ENCODE measurements at places on chromosomes 13 and 19.

DNA sequence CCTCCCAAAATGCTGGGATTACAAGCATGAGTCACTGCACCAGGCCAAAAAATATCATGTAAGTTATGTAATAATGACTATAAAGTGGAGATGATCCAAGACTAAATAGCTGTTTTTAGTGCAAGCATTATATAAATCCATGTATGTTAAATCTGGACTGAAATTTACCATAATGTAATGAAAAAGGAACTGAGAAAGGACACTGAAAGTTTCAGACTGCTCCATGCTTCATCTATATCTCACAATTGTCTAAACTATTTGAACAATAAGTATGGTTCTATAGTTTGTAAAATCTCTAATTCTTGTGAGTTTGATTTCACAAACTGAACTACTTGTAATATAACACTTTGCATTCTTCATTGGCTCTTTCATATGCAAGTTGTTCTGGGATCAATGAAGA lies 2299.5 kb downstream of the PCDH9 start:
- no peak for DNase-seq

- no peak for DNase-seq
Observed at GRCh38 chr13:89454681-89455080, 1783.5 kb downstream of the SLITRK5 start.

GRCh38 chr19:54155694-54156093 lies 3.8 kb downstream of the LENG1 start:
- DNase-seq = no peak

GRCh38 chr13:112451512-112452379 lies 75.6 kb downstream of the SPACA7 start:
- DNase-seq = no peak

DNA sequence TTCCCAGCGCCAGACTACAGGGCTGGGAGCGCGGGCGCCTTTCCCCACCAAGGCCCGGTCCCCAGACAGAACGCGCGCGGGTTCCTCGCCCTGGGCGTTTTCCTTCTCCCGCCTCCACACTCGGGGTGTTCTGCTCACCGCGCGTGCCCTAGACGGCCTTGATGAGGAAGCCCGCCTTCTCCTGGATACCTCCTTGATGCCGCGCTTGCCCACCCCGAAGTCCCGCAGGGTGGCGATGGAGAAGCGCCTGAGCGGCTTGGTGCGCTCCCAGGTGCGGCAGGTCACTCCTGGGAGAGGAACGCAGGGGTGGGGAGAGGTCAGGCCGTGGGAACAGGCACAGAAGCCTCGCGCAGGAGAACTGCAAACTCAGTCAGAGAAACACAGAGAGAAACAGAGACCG lies 34.8 kb downstream of the CYP2B6 start:
- no peak for DNase-seq

DNA sequence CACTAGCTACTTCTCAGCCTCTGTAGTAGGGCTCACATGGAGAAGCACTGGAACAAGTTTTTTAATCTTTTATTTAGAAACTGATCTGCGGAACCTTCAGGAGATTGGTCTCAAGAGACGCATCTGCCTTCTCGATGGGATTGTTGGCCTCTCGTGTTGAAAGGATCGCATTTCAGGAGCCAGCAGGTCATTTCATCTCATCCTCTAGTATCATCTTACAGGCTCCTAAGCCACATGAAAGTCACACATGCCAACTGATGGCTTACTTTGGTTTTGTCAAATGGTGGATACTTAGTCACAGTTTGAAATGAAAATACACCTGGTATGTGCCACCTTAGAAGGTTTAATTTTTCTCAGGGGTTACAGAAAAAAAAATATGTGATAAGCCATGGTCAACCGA lies 1703.6 kb downstream of the EFNB2 start:
- no peak for DNase-seq

- DNase-seq = no peak
Observed at GRCh38 chr13:106415442-106415841, 120.0 kb downstream of the EFNB2 start.

- no peak for DNase-seq
Observed at GRCh38 chr13:112586334-112586960, 1.5 kb downstream of the TUBGCP3 start.

DNA sequence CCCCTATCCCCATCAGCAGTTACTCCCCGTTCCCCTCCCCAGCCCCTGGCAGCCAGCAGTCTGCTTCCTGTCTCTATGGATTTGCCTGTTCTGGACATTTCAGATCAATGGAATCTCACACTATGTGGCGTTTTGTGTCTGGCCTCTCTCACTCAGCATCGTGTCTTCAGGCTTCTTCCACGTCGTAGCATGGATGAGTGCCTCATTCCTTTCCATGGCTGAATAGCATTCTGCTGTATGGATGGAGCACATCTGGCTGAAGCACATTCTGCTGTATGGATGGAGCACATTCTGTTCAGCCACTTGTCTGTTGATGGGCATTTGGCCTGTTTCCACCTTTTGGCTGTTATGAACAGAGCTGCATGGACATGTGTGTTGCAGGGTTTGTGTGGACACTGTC lies 29.5 kb downstream of the CRTC1 start:
- no peak for DNase-seq

- no peak for DNase-seq
Observed at GRCh38 chr13:98442391-98443230, 134.3 kb downstream of the STK24 start.

- DNase-seq = peak; percentile 57
Observed at GRCh38 chr13:29935309-29935981, 85.0 kb upstream of the UBL3 start.

GRCh38 chr13:26310003-26310402 lies 56.1 kb downstream of the CDK8 start:
- DNase-seq = no peak

DNA sequence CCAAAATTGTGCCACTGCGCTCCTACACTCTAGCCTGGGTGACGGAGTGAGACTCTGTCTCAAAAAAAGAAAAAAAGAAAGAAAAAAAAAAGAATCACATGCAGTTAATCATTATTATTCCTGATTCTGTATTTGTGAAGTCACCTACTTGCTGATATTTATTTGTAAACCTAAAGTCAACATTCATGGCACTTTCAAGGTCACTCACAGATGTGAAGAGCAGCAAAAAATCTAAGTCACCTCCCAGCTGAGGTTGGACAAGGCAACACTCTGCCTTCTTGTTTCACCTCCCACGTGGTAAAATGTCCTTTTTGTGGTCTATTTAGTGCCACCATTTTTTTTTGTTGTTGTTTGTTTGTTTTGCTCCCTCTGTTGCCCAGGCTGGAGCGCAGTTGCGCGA lies 26.5 kb downstream of the WDR88 start:
- DNase-seq = no peak

GRCh38 chr13:31880851-31881494 lies 141.6 kb downstream of the RXFP2 start:
- DNase-seq = no peak

DNA sequence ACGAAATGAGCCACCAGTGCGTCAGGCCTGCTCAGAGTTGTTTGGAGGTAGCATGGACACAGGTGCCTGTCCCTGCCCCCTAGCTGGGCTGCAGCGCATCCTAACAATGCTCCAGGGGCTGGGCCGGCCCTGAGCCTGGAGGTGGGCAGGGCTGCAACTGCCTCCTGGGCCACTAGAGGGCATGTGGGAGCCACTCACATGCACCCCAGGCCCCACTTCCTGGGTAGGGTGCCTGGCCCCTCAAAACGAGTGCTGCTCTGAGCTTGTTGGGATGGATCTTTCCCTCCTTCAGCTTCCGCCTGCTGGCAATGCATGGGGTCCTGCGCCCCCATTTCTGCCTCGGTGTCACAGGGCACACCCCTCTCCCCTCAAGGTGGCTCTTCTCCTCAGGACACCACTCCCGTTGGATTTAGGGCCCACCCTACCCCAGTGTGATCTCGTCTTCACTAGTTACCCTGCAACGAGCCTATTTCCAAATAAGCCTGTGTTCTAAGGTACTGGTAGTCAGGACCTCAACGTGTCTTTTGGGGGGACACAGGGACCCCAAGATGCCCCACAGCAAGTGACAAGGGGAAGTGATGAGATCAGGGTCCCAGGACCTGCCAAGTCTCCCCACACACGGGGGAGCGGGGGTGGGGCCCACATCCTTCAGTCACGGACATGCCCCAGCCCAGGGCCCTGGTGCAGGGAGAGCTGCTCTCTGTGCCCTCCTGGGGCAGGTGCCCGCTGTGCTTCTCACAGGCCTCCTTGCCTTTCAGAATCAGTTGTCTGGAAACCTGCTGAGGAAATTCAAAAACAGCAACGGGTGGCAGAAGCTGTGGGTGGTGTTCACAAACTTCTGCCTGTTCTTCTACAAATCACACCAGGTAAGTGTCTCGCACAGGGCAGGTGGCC lies 131.3 kb downstream of the STK24 start:
- DNase-seq = peak; percentile 66

- DNase-seq = no peak
Observed at GRCh38 chr13:77353995-77354394, 27.1 kb upstream of the MYCBP2 start.

DNA sequence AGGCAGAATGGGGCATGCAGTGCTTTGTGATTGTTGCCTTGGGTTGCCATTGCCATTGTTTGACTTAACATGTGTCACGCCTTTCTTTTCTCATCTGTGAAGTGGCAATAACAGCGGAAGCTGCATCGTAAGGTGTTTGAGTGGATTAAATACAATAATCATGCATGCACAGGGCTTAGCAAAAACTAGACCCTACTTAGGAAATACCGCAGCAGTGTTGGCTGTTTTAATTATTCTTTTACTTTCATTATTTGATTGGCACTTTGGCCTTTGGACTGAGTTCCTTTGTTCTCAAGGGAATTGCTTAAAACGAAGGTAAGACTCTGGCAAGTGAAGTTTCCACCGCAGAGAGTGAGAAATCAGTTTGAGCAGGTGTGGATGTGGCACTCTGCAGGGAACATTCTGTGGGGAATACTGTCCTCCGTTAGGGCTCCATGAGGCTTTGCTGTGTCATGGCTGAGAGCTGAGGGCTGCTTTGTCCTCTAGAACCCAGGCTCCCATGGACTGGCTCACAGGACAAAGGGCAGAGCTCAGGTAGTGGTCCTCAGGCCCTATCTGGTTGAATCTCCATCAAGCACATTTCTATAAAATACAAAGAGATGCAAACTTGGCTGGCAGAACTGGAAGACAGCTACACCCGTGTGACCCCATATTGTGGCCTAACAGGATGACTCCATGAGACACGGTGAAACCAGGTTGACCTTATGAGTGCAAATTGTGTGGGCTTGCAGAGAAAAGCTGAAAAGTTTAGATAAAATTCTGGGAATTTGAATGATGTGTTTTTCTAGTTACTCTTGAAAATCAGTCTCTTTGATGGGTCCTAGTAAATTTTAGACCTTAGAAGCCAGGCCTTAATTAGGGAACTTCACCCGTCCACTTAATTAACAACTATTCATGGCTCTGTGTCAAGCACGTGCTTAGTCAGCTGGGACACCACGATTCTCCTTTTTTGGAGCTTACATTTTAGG lies 407.2 kb downstream of the KCNRG start:
- no peak for DNase-seq

DNA sequence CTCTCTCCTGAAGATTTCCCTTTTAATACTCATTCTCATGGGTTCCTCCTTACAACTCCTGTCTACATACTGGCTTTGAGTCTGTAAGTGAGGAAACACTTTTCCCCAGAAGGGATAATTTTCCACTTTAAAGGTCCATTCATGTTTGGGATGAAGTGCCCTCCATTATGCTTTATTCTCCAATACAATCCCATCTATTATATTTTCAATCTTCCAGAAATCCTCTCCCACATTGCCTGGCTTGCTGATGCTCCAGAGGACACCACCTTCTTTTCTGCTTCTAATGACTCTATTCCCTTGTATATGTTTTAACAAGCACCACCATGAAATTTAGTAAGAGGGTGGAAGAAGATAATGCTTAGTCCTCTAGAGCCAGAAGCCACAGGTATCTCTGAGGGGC lies 92.7 kb upstream of the NBEA start:
- no peak for DNase-seq

DNA sequence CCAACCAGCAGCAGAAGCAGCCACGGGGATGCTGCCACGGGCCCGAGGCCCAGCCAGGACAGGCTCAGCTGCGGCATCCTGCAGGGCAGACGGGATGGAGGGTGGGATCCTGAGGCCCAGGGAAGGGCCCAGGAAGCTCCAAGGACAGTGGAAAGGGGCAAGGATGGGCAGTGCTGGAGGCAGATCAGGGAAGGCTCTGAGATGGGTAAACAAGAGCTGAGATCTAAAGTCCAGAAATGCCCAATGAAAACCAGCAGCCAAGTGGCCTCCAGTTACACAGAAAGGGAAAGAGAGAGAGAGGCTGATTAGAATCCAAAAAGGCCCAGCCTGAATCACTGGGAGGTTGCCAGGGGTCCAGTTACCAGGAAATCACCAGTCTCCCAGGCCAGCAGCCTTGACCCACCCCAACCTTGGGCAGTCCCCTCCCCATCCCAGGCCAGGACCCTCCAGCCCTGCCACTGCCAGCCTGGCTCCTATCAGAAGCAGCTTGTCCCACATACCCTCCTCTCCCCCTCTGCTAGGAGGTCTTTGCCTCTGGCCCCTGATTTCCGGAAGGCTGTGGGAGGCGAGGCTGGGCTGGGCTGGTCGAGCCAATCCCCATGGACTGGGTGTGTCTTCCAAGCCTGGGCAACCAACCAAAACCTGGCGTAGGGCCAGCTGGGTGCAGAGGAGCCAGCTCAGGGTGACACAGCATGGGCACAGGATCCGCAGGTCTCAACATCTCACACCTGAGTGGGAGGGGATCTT lies at the start of gene CYP4F11:
CYP4F11 (minus strand) TSS at position 198 of the 747 bp plus-strand sequence; CDS start at position 77, 121 bp downstream.
- DNase-seq = no peak

GRCh38 chr19:13931391-13932148 lies 6.6 kb downstream of the PODNL1 start:
- DNase-seq = no peak

GRCh38 chr13:106159295-106160195 lies 375.9 kb downstream of the EFNB2 start:
- DNase-seq = no peak

DNA sequence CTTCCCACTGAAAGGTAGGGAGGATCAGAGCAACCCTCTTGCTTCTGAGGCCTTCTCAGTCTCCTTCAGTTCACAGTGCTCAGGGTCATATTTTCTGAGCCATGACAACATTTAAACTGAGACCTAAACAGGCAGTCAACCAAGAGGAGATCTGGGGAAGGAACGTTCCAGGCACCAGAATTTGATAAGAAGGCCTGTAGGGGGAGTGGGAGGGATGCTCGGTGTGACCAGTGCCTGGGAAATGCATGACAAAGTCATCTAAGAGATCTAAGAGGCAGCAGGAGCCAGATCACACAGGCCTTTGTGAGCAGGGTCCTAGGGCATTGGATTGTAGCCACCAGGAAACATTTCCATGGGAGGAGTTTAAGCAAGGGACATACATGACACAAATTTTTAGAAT lies 71.6 kb downstream of the SHISA2 start:
- DNase-seq = no peak

Data from CD8-positive, alpha-beta memory T cell (primary cell).